CD8-positive, alpha-beta T cell (primary cell): ENCODE measurements at places on chromosomes 11 and 22.

- no peak for DNase-seq
Measured at GRCh38 chr11:24267014-24267413, 229.8 kb upstream of the LUZP2 start.

DNA sequence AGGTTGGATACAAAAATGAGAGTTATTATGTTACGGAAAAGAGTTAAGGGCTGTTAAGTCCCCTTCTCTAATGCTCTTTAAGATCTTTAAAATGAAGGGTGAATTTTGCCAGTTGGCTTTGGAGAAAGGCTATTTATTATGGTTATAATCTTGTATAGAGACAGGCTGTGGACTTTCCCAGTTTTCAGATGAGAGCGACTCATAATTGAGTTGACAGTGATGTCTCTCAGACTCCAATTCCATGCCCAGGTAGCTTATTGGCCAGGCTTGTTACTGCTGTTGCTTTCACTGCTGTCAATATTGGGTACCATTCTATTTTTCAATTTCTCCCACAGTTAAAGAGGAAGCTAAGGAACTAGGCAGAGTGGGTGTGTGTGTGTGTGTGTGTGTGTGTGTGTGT is 13.1 kb downstream of the ENDOD1 start:
- DNase-seq = no peak

DNA sequence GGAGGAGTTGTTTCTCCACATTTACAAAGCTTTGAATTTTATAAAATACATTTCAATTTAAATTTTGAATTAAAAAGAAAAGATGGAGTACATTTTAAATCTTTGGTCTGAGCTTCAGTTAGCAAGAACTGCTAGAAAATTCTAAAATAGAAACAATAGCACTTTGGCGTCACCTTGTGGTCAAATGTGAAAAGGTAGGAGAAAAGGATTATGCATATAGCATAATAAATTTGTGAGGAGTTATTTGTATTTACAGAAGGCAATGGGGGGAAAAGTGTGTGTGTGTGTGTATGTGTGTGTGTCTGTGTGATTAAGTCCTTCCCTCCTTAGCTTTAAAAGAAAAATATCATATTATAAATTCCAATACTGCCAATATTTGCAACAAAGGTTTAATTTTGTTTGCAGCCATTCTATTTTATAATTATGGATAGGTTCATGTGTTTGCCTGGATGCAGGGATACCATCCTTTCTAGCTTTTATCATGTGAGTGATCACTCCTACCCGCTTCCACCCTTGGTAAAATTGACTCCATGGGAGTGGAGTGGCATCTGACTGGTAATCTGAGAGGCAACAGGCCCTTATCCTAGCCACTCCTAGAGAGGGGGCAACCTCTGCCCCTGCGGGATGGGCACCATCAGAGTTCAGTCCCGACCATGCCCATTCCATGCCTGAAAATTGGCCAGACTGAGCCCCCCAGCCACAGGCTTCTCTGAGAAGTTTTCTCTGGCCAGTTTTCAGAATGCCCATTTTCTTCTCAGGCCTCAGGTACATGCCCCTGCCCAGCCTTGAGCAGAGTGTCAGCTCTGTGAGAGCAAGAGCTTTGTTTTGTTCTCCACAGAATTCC is 13.6 kb upstream of the LGR4 start:
- no peak for DNase-seq

GRCh38 chr11:11594162-11594561 is 27.6 kb downstream of the GALNT18 start:
- DNase-seq = no peak

GRCh38 chr22:26995235-26995634 is 337.8 kb downstream of the MIAT start:
- DNase-seq = no peak

- DNase-seq = no peak
Measured at GRCh38 chr11:68118706-68119448, 2.3 kb downstream of the CHKA start.

DNA sequence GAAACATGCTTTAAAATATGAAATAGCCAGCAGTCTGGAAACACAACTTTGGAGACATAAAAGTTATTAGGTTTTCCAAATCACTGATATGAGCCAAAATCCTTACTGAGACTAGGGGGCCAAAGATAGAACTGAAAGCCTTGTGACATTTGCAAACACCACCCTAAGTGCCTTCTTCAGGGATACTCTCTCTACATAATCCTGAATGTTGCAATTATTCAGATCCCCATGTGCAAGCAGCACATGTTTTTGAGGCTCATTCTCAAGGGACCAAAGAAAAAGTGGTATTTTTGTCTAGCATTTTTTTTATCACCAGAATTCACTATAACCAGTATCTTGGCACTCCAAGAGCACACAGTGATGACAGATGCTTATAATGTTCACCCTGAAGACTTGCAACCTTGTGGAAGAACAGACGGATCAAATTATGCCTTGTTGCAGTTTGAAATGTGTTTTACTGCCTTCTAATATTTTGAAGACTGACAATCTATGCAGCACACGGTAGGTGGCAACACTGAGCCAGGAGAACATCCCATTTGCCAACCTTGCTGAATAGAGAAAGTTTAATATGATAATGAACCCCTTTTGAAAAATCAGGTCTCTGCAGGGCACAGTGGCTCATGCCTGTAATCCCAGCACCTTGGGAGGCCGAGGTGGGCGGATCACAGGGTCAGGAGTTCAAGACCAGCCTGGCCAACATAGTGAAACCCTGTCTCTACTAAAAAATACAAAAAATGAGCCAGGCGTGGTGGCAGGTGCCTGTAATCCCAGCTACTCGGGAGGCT is 78.5 kb downstream of the PLEKHA7 start:
- DNase-seq = no peak

DNA sequence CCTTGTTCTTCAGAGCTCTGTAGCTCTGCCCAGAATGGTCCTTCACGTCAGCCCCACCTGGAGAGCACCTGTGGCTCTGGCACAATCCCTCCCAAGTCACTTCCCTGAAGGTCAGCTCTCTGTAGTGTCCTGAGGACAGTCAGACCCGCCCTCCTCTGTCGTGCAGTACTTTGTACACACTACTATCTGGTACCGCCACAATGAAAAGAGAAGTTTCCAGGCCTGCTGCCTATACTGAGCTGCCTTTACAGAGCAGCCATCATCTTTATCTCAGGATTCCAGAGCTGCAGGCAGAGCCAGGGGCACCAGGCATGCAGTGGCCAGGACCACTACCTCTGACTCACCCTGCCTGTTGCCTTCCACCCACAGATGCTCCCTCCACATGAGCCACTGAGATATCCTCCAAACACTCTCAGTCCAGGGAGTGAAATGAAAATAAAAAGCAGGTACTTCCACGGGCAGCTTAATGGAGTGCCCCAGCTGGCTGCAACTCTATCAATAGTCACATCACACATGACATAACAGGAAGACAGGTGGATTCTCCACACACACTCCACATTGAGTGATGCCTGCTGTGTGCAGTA is 7.3 kb downstream of the PACSIN2 start:
- no peak for DNase-seq

DNA sequence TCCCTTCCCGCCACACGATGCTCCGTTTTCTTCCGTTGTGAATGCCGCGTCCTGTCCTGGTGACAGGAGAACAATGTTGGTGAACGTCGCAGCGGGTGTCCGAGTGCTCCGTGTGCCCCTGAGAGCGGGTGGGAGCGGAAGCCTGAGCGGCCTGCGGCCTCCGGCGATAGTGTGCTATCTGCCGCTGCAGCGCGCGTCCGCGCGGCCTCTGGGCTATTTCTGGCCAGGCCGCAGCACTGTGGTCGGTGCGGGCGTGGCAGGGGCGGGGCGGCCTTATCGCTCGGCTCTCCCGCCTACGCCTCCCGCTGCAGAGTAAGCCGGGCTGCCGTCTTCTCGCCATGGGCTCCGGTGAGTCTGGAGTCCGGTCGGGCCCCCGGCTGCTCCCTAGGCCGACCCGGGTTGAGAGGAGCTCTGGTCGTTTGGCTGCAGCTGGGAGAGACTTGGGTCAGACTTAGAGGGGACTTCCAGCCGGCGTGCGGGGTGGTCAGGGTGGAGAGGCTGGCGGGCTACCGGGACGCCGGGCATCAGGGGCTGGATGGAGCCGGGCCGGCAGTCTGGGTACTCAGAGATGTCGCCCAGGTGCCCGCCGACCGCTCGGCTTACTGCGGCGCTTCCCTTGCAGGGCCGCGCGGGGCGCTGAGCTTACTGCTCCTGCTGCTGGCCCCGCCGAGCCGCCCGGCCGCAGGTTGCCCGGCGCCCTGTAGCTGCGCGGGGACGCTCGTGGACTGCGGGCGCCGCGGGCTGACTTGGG is at the start of gene GP1BB:
Gene GP1BB (plus strand): TSS at position 308 of the 751 bp plus-strand sequence. CDS start 31 bp downstream, at position 339.
- DNase-seq = no peak

- DNase-seq = no peak
Measured at GRCh38 chr22:45210577-45210976, 30.1 kb downstream of the KIAA0930 start.

DNA sequence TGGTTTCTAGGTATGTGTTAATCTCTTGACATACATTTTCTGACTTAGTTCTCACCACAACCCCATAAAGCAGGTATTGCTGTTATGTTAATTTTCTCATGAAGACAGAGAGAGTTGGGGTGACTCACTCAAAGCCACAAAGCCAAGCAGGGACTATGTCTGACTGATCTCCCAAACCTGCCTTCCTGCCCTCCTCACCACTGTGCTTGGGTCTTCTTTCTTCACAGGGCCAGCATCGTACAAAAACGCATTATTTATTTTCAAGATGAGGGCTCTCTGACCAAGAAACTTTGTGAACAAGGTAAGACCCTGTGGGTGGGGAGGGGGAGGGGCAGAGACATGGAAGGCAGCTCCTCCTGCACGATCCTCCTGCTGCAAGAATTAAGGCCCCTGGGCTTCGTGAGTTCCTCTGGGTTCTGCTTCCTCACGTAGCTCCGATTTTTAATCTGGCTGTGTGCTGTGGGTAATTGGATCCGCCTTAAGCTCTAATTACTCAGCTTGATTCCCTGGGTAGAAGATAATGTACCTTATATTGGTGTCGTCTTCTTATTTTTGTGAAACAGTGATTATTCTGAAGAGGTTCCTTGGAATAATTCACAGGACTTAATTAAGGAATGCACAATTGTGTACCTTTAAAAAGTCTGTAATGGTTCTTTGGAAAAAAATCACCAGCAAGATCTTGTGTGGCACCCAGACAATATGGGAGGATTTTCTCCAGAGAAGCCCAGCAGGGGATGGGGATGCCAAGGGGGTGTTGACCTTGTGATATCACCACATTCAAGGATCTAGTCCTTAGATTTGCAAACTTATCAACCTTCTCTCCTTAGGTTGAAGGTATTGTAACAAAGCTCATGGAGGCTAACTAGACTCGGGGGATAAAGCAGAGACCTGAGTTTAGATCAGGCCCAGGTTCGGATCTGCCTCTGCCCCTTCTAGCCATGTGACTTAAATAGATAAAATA is 112.9 kb downstream of the SPON1 start:
- DNase-seq = peak; percentile 82

- DNase-seq = no peak
Measured at GRCh38 chr11:850775-851763, 8.4 kb downstream of the TSPAN4 start.

DNA sequence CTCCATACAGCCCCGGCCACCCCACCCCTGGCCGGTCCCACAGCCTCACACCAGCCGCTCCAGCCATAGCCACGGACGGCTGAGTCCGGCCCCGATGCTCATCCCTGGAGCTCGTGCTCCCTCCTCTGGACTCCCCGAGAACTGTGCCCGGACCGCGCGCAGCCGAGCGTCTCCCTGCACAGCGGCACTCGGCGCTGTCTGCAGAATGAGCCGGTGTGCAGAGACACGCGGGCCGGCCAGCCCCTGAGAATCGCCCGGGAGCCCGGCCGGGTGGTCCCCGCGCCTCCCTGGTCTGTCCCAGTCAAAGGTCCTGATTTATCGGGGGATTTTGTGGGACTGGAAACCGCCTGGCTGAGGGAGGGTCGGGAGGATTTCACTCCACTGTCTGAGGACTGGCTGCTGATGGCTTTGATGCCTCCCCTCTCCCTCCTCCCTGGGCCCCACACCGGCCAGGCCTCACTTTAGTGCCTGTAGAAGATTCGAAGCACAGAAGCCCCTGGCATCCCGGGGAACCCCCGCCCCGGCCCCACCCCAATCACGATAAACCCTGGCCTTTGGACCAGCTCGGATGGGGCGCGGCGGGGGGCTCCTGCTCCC is 102.7 kb downstream of the BRD1 start:
- peak; percentile 72 for DNase-seq

DNA sequence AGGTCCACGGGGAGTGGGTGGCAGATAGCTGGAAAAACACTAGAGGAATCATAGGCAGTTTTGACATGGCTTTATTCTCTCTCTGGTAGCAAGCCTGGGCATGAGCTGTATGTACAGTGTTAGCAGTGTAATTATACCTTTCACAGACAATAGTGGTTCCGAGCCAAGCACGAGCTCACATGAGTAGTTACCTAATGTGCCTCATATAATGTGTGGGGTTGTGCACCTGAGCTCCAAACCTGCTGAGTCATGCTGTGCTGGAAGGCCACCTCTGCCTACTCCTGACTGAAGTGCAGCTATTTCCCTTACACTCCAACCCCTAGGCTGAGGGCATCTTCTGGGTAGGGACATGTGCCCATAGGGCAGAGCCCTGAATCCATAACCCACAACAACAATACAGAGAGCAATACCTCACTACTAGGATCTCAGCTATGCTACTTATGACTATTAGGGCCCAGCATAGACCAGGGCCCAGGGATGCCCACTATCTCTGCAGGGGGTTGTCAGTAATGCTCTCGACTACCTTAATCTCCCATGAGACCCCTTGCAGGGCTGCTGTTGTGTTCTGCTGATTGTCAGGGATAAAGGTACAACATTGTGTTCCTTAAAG is 432.1 kb downstream of the DYNC2H1 start:
- no peak for DNase-seq

DNA sequence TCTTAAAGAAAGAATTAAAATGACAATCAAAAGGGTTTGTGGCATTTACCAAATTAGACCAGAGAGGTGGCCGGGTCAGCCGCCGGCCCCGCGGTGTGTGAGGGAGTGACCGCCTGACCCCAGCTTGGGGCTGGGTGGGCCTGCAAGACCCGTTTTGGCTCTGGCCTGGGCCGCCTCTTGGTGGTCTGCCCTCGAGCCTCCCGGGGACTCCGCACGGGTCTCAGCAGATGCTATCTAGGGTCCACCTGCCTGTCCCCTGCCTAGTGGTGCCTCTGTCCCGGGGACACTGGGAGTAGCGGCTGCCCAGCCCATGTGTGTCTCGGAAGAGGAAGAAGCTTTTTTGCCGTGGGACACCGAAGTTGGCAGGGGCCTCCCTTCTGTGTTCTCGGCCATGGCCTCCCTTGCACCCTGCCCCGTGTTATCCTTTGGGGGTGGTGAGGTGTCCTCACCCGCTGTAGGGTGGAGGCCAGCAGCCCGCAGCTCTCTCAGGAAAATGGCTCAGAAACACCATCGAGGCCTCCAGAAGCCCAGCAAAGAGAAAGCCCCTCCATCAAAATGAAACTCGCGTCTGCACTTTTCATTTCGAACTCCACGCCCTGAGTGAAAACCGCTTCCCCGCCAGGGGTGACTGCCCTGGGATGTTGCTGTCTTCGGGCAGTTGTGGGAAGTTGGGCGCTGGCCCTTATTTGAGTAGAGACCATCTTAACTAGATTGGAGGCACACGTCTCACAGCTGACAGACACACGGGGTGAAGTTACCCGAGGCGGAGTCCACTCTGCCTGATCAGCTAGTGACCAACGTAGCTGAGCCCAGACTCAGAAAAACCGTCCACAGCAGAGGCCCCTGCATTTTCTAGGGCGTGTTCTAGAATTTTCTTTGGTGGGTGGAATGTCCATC is 8.0 kb downstream of the CCND1 start:
- no peak for DNase-seq
